ENCODE measurements at places on chromosomes 12 and 14. TPM values are rescaled to one million over a fixed set of nuclear protein-coding genes. Genes with fewer than 3 reads are reported as not detected.

The DPPA3 gene
- not detected for total RNA-seq

The GPRC5A gene
- 0.73 TPM for total RNA-seq

The TSPAN11 gene
- total RNA-seq = 0.93 TPM

The LMNTD1 gene
- total RNA-seq = not detected

The SALL2 gene
- total RNA-seq = 0.68 TPM

The RTL1 gene
- total RNA-seq = not detected

The ARHGAP5 gene
- total RNA-seq = 38.4 TPM

The KRT79 gene
- total RNA-seq = not detected

The ANO6 gene
- total RNA-seq = 49.5 TPM

The BTG1 gene
- total RNA-seq = 55.0 TPM

The ISM2 gene
- total RNA-seq = not detected

The ALDH1L2 gene
- 0.18 TPM for total RNA-seq

The BATF gene
- 1.4 TPM for total RNA-seq

The CRIP1 gene
- 3.2 TPM for total RNA-seq

The HRK gene
- not detected for total RNA-seq

The GLIPR1L1 gene
- not detected for total RNA-seq

The PTCSC3 gene
- not detected for total RNA-seq

The ZBTB25 gene
- 5.7 TPM for total RNA-seq

The GALNT16 gene
- total RNA-seq = 1.1 TPM

The HNF1A gene
- total RNA-seq = 23.8 TPM

The NGB gene
- not detected for total RNA-seq

Measured in left lobe of liver (tissue), 2 donors.